A549 treated with CpdA at 1 μM for 4 hours (cell line): ENCODE measurements at places on chromosomes 12 and 14. TPM values are rescaled to one million over a fixed set of nuclear protein-coding genes. Genes with fewer than 3 reads are reported as not detected.

The GRIP1 gene
- 0.71 to 6.3 TPM (median 4.1 TPM) in 5 replicates for total RNA-seq

The CLIP1 gene
- total RNA-seq: 44.5 to 65.3 TPM (median 49.0 TPM) in 5 replicates

The KLHL33 gene
- 0.01 TPM in 1 of 5 replicates, not detected in the others for total RNA-seq

The KLRB1 gene
- not detected in 5 replicates for total RNA-seq

The GARIN6 gene
- not detected in 5 replicates for total RNA-seq

The JPH4 gene
- 0.03 TPM in 1 of 5 replicates, not detected in the others for total RNA-seq

The OR4E2 gene
- total RNA-seq: not detected in 5 replicates

The RNU4-1 gene
- 18.3 TPM in 1 of 5 replicates, not detected in the others for total RNA-seq

The SLC25A47 gene
- not detected in 5 replicates for total RNA-seq

The ANO4 gene
- total RNA-seq: 0.03 to 0.15 TPM (median 0.05 TPM) in 3 of 5 replicates, not detected in the others

The GZMB gene
- total RNA-seq: not detected in 5 replicates

The CABP1 gene
- total RNA-seq: 0.14 to 0.30 TPM (median 0.29 TPM) in 4 of 5 replicates, not detected in the other
